ENCODE measurements at places on chromosomes 11 and 22.

GRCh38 chr11:1498262-1498661 lies 11.7 kb upstream of the MOB2 start:
- no peak for DNase-seq

DNA sequence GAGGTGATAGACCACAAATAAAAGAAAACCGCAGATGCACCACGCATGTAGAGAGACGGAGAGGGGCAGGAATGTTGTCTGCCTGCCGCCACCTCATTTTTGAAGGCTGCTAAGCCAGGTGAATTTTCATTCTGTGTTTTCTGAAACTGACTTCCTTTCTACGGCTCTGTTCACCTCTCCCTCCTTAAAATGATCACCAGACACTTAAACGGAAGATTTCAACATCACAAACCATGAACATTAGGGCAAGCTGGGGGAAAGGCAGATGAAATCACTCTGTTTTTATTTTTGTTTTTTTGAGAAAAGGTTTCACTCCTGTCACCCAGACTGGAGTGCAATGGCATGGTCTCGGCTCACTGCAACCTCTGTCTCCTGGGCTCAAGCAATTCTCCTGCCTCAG lies 232.4 kb downstream of the MIAT start:
- DNase-seq = peak; percentile 42

DNA sequence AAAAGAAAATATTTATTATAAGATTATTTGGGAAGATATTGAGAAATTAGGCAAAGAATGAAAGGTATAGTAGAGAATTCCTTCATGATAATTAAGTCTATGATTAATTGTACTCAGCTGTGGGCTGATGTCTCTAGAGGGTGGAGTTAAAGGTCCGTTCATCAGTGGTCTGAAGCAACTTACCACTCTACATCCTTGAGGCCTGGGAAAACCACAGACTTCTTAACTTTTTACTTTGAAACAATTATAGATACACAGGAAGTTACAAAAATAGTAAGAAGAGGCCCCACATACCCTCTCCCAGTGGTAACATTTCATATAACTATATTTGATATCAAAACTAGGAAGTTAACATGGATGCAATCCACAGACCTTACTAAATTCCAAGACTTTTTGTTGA lies 167.0 kb upstream of the NECTIN1 start:
- DNase-seq = no peak

GRCh38 chr11:65576867-65577755 lies 1.3 kb downstream of the EHBP1L1 start:
- peak; percentile 74 for DNase-seq

GRCh38 chr11:77090046-77090372 lies 12.6 kb upstream of the OMP start:
- DNase-seq = no peak

GRCh38 chr11:34303028-34303570 lies 54.7 kb downstream of the ABTB2 start:
- DNase-seq = no peak

GRCh38 chr11:100929377-100929776 lies 200.2 kb downstream of the PGR start:
- peak; percentile 41 for DNase-seq

- DNase-seq = no peak
Measured at GRCh38 chr11:132430429-132431062, 1060.1 kb downstream of the NTM start.

GRCh38 chr22:36184433-36185025 lies 17.1 kb downstream of the APOL4 start:
- peak; percentile 34 for DNase-seq

GRCh38 chr11:49213026-49213560 lies 4.7 kb upstream of the FOLH1 start:
- DNase-seq = no peak

GRCh38 chr22:20509344-20510047 lies 2.1 kb downstream of the MED15 start:
- DNase-seq = peak; percentile 96

- no peak for DNase-seq
Measured at GRCh38 chr11:133955945-133956421, 785 bp downstream of the IGSF9B start.

GRCh38 chr11:96357794-96358193 lies 14.8 kb upstream of the MAML2 start:
- DNase-seq = no peak

DNA sequence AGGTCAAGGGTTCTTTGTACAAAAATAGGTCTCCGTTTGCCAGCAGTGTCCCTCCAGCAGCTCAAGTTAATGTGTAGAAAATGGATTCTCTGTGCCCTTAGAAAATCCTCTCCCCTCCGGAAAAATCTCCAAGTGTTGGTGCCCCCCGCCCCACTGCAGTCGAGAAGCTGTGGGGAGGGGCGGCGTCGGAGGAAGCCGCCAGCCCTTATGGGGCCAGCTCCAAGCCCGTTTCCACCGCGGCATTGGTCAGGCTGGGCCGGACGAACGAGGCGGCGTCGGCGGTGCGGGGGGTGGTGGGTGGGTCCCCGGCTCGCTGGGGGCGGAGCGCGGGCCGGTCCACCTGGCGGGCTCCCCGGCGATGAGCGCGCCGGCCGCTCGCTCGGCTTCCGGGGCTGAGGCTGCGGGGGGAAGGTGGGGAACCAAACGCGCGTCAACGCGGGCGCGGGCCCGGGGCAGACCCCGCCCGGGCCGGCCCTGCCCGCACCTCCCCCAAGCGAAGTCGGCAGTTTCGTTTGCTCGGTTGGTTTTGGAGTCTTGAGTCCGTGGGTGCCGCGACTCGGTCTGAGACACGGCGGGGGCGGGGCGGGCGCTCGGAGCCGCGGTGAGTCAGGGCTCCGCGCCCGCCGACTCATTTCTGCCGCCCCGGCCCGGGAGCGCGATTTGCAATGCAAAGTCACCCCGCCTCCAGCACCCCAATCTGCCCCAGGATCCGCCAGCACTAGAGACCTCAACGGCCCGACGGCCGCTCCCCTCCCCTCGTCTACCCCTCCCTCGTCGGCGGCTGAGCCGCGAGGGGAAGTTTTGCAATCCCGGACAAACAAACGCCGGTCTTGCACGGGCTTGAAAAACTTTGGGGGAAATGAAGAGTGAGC lies 1.4 kb downstream of the ASCL2 start:
- peak; percentile 47 for DNase-seq

- no peak for DNase-seq
Measured at GRCh38 chr11:96878299-96879051, 488.7 kb downstream of the JRKL start.

- DNase-seq = no peak
Measured at GRCh38 chr11:117613521-117613920, 183.5 kb downstream of the DSCAML1 start.

- peak; percentile 85 for DNase-seq
Measured at GRCh38 chr11:126307706-126308105, 3.8 kb downstream of the DCPS start.

DNA sequence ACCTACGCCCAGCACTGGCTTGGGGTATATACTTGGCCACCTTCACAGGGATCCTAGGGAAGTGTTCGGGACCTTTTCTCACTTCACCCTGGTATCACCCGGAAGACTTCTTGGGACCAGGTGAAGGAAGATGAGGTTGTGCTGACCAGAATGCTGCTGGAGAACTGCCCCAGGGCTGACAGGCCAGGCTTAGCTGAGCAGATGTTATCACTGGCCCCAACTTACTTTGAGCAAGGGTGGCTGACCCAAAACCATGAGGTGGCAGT lies 4.5 kb downstream of the FTH1 start:
- DNase-seq = no peak

GRCh38 chr22:35914665-35915476 lies 113.8 kb downstream of the RBFOX2 start:
- DNase-seq = peak; percentile 96

GRCh38 chr22:48757581-48757980 lies 1070.1 kb downstream of the BRD1 start:
- no peak for DNase-seq

GRCh38 chr22:35334004-35334403 lies 34.3 kb downstream of the TOM1 start:
- no peak for DNase-seq

- no peak for DNase-seq
Measured at GRCh38 chr11:770642-771616, 6.4 kb downstream of the GATD1 start.

DNA sequence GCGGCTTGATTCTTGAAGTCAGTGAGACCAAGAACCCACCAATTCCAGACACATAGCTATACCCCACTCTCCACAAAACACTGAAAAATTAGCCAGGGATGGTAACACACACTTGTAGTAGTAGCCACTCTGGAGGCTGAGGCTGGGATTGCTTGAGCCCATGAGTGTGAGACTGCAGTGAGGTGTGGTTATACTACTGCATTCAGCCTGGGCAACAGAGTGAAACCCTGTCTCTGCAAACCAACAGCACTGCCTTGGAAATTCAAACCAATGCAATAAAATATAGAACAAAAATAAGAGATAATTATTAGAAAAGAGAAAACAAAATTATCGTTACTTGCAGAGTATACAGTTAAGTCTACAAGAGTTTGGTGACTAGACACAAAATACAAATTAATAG lies 20.2 kb upstream of the PRDM10 start:
- no peak for DNase-seq

DNA sequence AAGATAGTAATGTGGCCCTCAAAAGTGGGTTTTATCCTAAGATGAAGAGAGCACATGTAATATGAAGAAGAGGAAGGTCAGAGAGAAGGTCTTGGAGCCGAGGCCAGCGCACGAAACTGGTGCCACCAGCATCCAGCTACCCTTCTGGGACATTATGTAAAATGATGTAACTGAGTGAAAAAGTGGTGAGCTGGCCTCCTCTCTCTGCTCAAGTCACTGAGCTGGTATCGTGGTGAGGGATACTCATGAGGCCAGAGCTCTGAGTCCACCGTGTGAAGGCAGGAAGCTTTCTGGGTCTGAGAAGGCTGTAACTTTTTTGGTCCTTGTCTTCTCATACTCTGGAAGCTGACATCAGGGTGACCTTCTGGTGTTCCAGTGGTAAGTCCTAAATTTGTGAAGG lies 25.1 kb downstream of the RNF185 start:
- no peak for DNase-seq

DNA sequence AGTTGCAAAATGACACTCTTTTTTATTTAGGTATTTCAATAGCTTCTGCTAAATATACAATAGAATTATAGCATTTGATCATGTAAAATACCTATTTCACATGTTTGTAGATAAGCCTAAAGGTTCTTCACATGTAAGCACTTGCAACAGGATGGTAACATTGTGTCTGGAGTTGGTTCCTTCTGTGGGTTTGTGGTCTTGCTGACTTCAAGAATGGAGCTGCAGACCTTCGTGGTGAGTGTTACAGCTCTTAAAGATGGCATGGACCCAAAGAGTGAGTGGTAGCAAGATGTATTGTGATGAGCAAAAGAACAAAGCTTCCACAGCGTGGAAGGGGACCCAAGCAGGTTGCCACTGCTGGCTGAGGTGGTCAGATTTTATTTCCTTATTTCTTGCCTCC lies 246.4 kb upstream of the PDGFD start:
- no peak for DNase-seq

GRCh38 chr11:45399166-45399565 lies 113.0 kb upstream of the SYT13 start:
- DNase-seq = no peak

GRCh38 chr11:113859665-113860064 lies 15.7 kb downstream of the USP28 start:
- no peak for DNase-seq

- no peak for DNase-seq
Measured at GRCh38 chr11:74686792-74687191, 44.4 kb downstream of the CHRDL2 start.

GRCh38 chr22:37535159-37535558 lies 15.9 kb upstream of the CARD10 start:
- no peak for DNase-seq

GRCh38 chr11:70630816-70631623 lies 232.7 kb downstream of the CTTN start:
- DNase-seq = no peak

- DNase-seq = no peak
Measured at GRCh38 chr11:125463590-125464269, 32.3 kb downstream of the FEZ1 start.

- peak; percentile 31 for DNase-seq
Measured at GRCh38 chr11:10295064-10295901, 1.3 kb upstream of the SBF2 start.

- no peak for DNase-seq
Measured at GRCh38 chr22:35950262-35950661, 78.4 kb downstream of the RBFOX2 start.

DNA sequence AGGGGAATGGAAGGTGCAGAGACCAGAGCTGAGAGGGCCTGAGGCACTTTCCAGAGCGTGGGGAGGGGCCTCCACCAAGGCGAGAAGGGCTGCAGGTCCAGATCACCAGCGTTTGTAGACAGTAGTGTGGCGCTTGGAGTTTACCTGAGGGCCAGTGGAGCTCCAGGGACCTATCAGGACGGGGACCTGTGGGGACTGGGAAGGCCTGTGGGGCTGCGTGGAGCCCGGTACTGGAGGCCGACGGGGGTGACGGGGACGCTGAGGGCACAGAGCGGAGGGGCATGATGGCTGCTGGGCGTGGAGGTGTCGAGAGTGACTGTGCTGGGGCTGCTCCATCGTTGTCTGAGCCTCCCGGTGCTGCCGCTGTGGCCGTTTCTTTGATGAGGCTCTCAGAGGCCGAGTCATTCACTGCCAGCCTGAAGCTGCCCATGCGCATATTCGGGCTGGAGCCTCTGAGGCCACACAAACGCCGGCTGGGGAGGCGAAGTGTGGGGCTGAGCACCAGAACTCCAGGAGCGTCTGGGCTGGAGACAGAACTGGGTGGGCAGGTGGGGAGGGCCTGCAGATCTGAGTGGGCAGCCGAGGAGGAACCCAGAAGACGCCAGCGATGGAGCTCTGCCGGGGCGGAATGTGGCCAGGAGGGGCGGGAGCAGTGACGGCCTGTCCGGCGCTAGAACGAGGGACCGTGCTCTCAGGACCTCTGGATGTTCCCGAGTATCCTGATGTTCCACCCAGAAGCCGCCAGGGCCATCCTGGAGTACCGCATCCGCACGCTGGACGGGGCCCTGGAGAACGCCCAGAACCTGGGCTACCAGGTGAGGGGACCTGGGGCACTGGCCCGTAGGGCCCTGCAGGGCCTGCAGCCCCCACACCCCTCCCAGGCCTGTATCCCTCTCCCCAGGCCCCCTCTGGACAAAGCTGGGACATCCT lies 2.6 kb downstream of the PGGHG start:
- DNase-seq = no peak

DNA sequence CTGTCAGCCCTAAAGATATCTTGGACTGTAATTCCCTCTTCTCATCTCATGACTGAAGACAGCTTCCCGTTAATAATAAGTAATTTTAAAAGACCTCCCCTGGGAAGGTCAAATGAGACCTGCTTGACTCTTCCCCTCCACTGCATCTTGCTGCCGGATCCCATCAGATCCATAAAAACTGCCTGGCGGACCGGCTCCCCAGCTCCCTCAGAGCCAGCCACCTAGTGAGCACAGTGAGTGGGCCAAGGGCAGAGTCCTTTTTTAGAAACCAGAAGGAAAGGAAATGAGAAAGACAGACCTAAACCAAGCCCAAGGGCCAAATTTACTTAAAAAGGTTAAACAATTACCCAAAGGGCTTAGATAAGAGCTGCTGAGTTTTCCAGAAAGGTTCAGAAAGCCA lies 595.3 kb downstream of the OPCML start:
- DNase-seq = no peak

DNA sequence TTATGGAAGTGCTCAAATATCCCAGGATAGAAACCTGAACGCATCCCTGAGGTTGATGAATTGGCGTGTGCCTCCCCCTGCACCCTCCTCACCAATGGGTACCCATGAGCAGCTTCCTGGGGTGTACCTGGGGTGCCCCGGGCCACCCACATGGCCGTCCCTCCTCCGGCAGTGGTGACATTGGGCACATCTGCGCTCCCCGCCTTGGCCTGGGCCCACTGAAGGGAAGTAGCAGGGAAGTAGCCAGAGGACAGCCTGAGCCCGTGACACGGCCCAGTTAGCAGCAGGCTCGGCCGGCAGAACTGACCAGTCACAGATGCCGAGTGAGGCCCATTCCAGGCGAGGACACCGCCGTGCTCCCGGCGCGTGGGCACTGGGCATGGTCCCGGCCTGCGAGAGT lies 16.7 kb downstream of the MRPL23 start:
- DNase-seq = no peak
